Activated CD8-positive, alpha-beta memory T cell treated with anti-CD3 and anti-CD28 coated beads for 4 hours (primary cell): ENCODE measurements at places on chromosomes 3 and 15.

DNA sequence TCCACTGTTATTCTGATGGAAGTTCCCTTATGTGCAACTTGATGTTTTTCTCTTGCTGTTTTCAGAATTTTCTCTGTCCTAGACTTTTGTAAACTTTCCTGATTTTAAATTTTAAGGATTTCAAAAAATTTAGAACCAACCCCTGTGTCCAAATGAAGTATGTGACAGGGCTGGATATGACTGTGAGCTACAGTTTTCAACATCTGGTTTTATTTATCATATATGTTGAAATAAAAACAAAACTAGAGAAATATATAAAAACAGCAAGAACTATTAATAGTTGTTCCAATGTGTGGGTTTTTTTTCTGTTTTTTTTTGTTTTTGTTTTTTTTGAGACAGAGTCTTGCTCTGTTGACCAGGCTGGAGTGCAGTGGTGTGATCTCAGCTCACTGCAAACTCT is 47.4 kb upstream of the PSMD6 start:
- DNase-seq: no peak

DNA sequence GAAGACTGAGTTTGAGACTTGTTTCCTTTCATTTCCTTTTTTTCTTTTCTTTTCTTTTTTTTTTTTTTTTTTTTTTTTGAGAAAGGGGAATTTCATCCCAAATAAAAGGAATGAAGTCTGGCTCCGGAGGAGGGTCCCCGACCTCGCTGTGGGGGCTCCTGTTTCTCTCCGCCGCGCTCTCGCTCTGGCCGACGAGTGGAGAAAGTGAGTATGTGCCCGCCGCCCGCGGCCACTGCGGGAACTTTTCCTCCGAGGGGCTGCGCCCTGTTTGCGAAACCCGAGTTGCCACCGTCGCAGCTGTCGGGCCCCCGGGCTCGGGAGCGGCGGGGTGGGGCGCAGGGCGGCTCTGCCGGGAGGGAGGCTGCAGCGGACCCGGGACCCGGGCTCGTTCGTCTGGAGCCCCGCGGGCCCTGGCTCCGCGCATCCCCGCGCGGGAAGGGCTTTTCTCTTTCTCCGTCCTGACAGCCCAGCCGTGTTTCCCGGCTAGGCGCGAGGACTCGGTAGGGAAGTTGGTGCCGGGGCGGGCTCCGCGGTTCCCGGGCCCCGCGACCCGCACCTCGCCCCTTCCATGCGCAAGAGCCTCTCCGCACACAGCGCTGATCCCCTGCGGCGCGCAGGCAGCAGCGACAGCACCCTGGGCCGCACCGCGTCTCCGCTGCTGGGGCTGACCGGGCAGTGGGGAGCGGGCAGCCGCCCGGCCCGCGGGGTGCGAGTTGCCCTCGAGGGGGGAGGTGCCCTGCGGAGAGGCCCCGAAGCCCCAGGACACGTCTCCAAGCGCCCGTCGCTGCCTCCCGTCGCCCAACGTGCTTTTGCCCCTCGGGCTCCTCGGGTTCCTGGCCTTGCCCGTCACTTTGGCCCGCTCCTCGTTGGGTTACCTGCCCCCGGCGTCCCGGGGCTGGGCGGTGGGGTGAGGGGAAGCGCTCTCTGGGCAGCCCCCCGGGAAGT is 1.4 kb downstream of the IGF1R start:
- no peak for DNase-seq

GRCh38 chr3:18103591-18103990 is 321.5 kb downstream of the SATB1 start:
- no peak for DNase-seq

DNA sequence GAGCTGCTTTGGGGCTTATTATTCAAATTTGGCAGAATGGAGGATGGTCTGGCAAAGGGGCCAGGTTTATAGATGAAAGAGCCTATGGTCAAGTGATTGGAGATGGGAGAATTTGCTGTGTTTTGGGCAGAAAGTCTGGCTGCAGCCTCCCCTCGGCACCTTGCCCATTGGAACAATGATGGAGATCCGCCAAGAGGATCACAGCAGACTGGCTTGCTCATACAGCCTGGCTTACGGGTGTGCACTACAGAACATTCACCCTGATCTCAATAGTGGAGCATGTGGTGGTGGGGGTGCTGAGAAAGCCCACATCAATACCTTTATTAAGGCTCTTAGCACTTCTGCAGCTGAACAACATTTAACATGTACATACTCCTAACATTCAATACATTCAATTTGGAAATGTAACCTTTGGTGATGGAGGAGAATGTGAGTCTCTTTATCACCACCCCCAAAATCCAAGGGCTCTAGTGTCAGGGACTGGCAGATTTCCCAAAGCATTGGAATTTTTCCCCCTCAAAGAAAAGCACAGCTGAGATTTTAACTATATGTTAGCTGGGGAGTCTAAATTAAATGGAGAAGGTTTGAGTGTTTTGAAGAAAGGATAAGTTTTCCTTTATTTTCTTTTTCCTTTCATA is 118.4 kb upstream of the TMC3 start:
- DNase-seq: no peak

DNA sequence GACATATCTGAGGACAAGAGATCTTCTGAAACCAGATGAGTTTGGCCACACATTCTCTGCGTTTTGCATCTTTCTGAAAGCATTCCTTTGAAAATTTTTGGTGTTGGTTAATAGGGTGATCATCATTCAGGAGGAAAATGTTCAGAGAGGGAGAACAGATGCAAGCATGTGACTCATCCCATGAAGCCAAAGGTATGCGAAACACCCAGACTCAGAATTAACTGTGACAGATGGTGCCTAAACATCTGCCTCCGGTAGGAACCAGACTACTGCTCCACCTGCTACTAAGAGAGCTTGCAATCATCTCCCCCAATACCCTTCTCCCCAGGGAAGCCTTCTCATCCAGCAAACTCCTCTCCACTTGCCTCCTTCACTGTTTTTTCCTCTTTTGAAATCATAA is 46.2 kb downstream of the TRIM69 start:
- DNase-seq: no peak

GRCh38 chr15:48850648-48851047 is 27.3 kb upstream of the EID1 start:
- DNase-seq: no peak

GRCh38 chr3:124351430-124352148 is 359.7 kb upstream of the ROPN1 start:
- no peak for DNase-seq

GRCh38 chr3:8555113-8555661 is 53.6 kb downstream of the LMCD1 start:
- DNase-seq: no peak

GRCh38 chr3:64170270-64170669 is 55.0 kb downstream of the PRICKLE2 start:
- no peak for DNase-seq

DNA sequence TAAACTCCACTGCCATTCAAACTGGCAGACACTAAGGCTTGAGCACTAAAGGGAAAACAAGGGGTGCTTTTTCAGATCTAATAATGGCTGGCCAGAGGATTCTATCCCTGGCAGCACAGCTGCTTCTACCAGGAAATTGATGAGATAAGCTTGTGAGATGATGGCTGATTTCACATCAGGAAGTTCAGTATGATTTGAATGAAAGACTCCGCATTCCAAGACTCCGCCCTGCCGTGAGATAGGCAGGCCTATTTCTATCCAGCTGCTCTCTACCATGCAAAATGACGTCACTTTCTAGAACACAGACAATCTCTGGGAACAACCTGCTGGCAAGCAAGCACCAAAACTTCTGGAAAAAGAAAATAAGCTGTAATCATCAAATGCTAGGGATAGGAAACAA is 171.8 kb downstream of the WDR76 start:
- no peak for DNase-seq

- no peak for DNase-seq
Measured at GRCh38 chr15:22227411-22228100, 147.2 kb downstream of the OR4M2 start.

GRCh38 chr3:146133441-146133840 is 27.5 kb downstream of the PLOD2 start:
- no peak for DNase-seq

DNA sequence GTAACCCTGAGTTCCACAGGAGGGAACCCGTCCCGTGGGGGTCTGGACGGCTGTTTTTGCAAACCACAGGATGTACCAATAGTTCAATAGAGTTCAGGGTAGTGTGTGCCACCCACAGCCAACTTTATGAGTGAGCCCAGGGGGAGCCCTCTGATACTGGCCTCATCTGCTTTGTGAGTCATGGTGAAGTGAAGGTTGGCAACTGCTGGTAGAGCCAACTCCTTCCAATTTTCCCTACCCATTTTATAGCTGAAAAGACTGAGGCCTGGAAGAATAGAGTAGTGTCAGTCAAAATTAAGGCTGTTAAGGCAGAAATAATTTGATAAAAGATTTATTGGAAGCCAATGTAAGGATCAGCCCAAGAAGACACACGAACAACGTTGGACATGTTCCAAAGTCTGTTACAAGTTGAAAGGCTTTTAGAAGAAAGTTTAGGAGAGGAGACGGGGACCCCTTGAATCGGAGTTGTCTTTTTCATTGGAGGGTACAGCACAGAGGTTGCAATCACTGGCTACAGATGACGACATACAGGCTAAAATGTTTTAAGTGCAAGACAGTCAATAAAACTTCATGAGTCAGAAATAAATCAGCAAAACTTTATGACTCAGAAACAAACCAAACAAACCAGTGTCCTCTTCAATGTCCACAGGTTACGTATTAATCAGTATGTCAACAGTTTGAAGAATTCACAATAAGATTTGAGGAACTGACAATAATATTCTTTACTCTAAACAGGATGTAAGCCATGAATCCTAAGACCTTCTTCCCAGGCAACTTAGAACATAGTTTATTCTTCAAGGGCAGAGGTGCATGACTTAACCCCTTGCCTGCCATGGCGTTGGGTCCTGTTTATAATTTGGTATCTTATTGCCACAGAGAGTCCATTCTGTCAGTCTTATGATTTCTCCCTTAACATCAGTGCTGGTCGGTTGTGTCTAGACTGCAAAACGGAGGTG is 62.9 kb upstream of the NR2E3 start:
- no peak for DNase-seq

DNA sequence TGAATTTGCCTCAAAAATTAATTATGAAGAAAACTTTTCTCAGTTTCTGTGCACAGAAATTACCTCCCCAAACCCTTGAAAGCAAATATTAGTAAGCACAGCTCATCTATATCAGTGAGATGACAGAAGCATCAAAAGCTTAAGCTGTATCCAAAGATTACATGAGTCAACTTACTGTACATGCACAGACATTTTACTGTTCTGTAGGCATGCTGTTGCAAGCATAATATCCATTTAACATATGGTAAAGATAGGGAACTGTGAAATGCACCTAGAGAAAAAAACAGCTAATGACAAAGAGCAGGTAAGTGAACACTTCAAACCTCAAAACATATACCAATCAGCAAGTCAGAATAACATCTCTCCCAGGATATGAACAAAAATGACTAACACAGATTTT is 20.9 kb downstream of the SHOX2 start:
- DNase-seq: no peak

- no peak for DNase-seq
Measured at GRCh38 chr15:78317145-78317836, 17.9 kb upstream of the SKIC8 start.

DNA sequence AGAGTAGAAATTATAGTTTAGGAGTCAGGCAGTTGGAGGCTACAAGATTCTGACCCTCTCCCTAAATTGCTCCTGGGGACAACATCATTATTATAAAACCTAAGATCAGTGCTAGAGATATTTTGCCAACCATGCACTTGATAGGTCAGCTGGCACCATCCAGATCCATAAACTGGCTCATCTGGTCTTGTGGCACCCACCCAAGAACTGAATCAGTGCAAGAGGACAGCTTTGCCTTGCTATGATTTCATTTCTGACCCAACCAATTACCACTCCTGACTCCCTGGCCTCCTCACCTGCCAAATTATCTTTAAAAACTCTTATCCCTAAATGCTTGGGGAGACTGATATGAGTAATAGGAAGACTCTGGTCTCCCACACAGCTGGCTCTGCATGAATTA is 461.1 kb upstream of the TGFBR2 start:
- no peak for DNase-seq
